ELR (cell line): ENCODE measurements at places on chromosomes 1 and 21.

- no peak for DNase-seq
Observed at GRCh38 chr1:39940253-39940652, 14.7 kb upstream of the MFSD2A start.

DNA sequence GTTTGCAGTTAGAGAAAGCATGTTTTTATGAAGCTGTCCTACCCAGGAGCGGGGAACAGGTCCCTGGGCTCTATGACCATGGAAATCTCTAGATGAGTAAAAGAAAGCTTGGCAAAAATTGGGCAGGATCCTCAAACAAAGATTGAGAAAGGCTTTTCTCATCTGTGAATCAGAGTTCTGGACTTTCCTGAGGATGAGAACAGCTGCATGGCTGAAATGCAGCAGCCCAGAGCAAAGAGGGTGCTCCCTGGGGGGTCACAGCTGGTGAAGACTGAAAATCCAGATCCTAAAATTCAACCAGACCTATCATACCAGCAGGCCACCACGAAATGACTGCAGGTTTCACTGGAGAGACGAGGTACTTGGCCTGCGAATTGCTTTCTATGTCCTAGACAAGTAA is 65.7 kb upstream of the APP start:
- no peak for DNase-seq

DNA sequence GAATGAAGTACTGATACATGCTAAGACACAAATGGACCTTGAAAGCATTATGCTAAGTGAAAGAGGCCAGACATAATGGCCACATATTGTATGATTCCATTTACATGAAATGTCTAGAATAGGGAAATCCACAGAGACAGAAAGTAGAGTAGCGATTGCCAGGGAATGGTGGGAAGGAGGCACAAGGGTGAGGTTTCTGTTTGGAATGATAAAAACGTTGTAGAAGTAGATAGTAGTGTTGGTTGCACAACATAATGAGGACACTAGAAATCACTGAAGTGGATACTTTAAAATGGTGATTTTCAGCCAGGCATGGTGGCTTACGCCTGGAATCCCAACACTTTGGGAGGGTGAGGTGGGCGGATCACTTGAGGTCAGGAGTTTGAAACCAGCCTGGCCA is 97.6 kb upstream of the VANGL1 start:
- DNase-seq: no peak

DNA sequence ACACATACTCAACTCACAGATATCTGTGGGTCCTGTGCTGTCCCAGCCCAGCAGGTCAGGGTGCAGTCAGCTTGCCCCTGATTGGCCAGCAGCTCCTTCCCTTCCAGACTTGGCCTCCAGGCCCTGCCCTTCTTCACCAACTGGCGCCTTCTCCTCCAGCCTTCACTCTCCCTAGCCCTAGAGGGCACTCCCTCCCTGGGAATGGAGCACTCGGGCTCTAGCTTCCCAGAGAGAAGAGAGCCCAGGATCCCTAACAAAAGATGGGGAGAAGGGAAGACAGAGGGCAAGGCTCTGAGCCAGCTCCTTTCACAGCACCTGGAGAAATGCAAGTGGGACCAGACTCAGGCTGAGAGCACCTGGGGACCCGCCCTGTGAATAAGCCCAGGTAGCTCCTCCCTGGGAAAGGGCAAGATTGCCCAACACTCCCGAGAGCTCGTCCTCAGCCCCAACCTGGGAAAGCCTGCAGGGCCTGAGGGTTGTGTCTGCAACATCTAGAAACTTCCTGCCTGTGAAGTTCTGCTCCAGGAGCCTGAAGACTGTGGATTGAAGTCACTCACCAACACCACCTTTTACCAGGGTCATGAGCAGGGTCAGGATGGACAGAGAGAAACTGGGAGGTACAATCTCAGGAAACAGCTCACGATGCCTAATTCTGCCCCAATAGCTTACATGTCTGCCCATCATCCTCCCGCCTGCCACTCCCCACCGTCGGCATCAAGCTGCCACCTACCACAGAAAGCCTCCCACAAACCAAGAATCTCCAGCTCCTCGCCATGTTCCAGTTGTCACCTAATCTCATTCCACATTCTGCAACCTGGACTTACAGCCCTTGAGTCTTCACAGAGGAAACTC is at the start of gene PGLYRP4:
TSS of gene PGLYRP4 (minus strand) at position 331 of the 852 bp plus-strand sequence. CDS start 909 bp downstream, outside the sequence.
- DNase-seq: peak; percentile 9

DNA sequence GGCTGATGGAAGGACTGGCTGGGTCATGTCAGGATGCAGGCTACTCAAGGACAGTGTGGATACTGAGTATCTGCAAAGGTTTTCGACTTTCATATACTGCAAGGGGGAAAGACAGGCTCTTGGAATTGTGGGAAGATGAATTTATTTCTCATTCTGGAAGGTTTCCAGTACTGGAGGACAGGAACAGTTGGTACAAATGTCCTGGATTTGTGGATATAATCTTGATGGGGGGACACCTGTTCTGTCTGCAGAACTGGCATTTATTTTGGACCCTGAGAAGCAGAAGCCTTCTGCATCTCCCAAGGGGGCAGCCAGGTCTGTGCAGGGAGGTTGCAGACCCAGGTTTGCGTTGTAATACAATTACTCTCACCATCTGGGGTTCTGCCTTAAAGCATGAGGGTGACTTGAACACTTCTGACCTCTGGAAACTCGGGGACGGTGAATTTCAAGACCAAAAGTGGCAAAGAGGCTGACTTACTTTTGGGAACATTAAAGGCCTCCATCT is 65.8 kb downstream of the NOS1AP start:
- no peak for DNase-seq

DNA sequence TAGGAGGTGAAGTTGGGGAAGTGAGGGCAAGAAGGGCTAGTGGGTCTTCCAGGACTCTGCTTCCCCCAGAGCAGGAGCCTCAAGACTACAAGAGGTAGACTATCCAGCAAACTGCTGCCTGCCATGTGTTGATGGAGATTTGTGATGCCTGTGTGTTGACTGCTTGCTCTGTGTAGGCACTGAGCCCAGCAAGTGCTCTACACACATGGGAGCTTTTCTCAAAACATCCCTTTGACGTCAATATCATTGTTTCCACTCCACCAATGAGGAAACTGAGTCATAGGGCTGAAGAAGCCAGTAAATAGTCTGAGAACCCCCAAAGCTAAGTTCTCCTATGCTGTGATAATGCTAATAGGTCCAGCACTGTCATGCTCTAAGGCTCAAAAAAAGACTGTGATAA is 207.2 kb upstream of the NFIA start:
- DNase-seq: no peak

- peak; percentile 84 for DNase-seq
Observed at GRCh38 chr1:186155594-186155993, 219.5 kb downstream of the TPR start.

- DNase-seq: peak; percentile 12
Observed at GRCh38 chr21:44267655-44268142, 6.0 kb upstream of the DNMT3L start.
